ENCODE measurements at places on chromosomes 1 and 21. TPM values are rescaled to one million over a fixed set of nuclear protein-coding genes. Genes with fewer than 3 reads are reported as not detected.

The TNFRSF14 gene
- 0.13 TPM for polyA plus RNA-seq

The ASTN1 gene
- polyA plus RNA-seq, result 2.9 TPM

The ALX3 gene
- 0.20 TPM for polyA plus RNA-seq

The RPAP2 gene
- polyA plus RNA-seq, result 3.9 TPM

The TTC39A gene
- polyA plus RNA-seq, result 5.8 TPM

DNA sequence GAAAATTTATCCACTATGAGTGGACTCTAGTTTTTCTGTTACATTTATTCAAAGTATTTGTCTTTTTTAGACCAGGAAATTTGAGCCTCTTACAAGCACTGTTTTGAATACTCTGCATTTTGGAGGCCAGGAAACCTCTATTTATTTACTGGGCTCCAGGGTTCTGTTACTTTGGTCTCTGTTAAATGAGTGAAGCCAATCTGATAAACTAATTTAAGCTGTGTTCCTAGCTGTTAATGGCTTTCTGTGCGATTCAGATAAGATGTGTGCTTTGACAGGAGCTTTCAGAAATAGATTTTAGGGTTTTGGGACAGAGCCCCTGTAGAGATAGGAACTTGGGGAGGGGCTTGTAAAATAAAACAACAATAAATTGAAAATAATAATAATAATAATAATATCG, 23.9 kb downstream of the ACKR1 start:
- DNase-seq, result no peak

DNA sequence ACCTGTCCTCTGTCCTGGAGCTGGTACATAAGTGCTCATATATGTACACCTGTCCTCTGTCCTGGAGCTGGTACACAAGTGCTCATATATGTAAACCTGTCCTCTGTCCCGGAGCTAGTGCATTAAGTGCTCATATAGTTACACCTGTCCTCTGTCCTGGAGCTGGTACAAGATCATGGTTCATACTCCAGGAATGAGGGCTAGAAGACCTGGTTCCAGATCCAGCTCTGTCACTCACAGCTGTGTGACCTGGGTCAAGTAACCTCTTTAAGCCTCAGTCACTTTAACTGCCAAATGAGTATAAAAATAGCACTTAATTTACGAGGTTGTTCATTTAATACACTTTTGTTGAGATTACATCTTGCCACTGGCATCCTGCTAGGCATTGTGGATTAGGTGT, 28.0 kb downstream of the SMYD3 start:
- DNase-seq, result no peak

DNA sequence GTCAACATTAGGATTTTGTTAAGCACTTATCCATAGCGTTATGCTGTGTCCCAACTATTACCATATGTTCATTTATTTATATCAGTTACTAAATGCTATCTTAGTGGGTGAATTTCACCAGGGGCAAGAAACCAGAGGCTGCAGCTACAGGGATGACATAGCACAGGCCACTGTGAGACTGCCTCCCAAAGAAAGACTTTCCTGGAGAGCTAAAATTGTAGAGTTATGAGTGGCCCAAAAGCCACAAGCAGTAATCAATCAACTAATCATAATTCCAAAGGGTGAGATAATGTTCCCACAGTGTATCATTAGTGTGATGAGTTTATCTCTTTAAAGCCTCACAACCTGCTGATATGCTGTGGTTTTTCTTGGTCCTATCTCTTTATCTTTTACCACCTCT, 3.8 kb upstream of the TGFB2 start:
- no peak for DNase-seq

DNA sequence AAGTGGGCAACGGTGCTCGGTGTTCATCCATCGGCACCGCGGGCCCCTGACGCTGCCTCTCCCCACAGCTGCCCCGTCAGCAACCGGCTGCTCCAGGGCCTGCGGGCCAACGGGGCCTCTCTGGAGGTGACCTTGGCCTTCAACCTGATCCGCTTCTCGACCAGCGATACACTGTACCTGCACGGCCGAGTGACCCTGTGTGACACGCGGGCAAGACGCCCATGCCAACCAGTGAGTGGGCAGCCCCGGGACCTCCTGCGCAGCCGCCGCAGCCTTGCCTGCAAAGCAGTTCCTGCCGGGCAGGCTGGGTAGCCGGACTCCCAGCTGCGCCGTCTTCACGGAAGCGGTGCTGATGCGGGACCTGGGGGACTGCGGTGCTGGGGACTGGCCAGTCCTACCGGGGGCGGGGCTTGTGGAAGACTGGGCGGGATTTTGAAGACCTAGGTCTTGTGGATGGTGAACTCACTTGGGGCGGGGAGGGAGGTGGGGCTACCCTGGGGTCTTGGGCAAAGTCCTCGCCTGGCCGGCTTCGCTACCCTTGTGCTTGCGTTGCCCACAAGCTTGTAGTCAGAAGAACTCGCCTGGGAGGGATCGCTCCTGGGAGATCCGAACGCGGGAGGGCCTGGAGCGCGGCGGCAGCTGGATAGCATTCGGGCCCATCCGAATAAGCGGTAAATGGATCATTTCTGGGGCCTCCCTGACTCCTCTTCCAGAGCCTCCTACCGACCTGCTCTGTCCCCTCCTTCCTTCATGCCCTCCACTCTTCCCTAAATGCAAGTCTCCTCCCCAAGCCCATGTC, 8.8 kb upstream of the CEP85 start:
- no peak for DNase-seq

GRCh38 chr1:91891969-91892368, 6.0 kb upstream of the TGFBR3 start:
- DNase-seq, result no peak

DNA sequence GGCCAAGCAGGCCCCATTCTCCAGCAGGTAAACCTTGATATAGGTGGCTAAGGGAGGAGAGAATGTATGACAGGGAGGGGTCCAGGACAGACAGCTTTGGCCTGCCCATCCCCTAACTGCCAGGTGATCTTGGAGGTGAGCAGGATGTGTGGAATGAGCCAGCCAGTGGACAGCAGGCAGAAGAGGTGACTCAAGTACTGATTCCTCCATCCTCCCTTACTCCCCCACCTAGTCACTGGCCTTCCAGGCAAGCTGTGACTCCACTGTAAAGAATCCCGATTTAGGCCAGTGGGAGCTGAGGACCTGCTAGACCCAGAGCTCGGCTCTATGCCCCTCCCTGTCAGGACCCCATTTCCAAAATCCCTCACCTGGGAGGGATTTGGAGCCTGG, 36.6 kb downstream of the RIMS3 start:
- no peak for DNase-seq

DNA sequence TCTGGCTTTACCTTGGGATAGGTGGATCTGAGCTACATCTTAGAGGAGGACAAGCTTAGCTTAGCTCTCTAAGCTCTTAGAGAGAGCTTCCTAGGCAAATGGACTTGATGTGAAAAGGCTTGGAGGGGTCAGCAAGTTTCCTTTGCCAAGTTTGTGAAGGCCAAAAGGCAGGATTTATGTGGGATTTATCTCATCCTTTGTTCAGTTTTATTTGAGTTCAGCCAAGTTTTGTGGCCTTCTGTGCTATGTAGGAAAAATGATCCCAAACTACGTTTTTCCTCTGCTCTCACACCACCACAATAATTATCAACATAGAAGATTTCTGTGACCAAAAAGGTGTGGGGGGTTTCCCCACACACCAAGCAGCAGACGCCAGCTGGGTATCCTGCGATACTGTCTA, 26.0 kb upstream of the RNF11 start:
- DNase-seq, result no peak

GRCh38 chr21:37071561-37072273, 1.2 kb downstream of the PIGP start:
- no peak for DNase-seq

GRCh38 chr1:25622531-25622930, 5.9 kb downstream of the MAN1C1 start:
- no peak for DNase-seq

- DNase-seq, result no peak
Observed at GRCh38 chr1:227934476-227935313, 13.0 kb downstream of the WNT9A start.

- DNase-seq, result no peak
Observed at GRCh38 chr1:99173900-99174299, 90.4 kb upstream of the PLPPR4 start.

GRCh38 chr1:179217943-179218507, 11.5 kb downstream of the ABL2 start:
- no peak for DNase-seq

Data from H1 (cell line).